ENCODE measurements at places on chromosomes 7 and 10. TPM values are rescaled to one million over a fixed set of nuclear protein-coding genes. Genes with fewer than 3 reads are reported as not detected.

The CRYGN gene
- total RNA-seq = not detected

GRCh38 chr7:130263130-130263529 lies 3.5 kb upstream of the CPA2 start:
- DNase-seq = no peak

DNA sequence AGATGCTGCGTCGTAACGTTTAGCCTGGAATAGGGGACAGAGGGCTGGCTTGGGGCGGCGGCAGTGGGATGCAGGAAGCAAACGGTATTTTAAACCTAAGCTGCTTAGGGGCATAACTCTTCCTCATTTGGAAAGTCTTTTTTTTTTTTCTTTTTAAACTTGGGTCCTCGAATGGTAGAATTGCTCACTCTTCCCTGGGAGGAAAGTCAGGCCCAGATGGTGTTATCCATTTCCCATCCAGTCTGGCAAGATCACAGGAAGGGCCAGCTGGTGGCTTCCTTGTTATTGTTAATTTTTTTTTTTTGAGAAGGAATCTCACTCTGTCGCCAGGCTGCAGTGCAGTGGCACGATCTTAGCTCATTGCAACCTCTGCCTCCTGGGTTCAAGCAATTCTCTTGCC lies 56.6 kb downstream of the TMEM209 start:
- DNase-seq = no peak

The KAZALD1 gene
- total RNA-seq = 9.9 TPM

GRCh38 chr7:80277434-80278427 lies 143.1 kb downstream of the GNAI1 start:
- no peak for DNase-seq

The FZD8 gene
- 13.3 TPM for total RNA-seq

GRCh38 chr10:43197834-43198681 lies 59.8 kb downstream of the CSGALNACT2 start:
- peak; percentile 47 for DNase-seq

GRCh38 chr10:63228237-63228636 lies 95.1 kb downstream of the NRBF2 start:
- no peak for DNase-seq

The GRID1 gene
- 2.5 TPM for total RNA-seq

GRCh38 chr7:27095897-27096767 lies at the start of gene HOXA1:
Gene HOXA1, minus strand, starts transcription at chr7:27096000. Its CDS starts 88 bp downstream, at chr7:27095912.
- DNase-seq = peak; percentile 86

DNA sequence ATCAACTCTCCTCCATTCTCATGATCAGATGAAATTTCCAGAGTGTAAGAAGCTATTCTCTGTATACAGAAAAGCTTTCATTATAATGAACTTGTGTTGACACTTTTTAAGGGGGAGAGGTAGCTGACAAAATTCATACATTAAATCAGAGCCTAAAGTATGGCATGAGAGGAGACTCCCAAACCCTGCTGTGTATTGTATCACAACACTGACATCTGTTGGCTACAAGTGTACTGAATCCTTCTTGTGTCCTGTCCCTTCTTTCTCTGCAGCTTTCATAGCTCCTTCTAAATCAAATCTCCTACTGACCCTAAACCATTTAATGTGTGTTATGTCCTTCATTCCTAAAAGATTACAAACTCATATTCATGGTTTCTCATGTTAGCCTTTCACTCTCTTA lies 70.9 kb downstream of the GCC1 start:
- no peak for DNase-seq

DNA sequence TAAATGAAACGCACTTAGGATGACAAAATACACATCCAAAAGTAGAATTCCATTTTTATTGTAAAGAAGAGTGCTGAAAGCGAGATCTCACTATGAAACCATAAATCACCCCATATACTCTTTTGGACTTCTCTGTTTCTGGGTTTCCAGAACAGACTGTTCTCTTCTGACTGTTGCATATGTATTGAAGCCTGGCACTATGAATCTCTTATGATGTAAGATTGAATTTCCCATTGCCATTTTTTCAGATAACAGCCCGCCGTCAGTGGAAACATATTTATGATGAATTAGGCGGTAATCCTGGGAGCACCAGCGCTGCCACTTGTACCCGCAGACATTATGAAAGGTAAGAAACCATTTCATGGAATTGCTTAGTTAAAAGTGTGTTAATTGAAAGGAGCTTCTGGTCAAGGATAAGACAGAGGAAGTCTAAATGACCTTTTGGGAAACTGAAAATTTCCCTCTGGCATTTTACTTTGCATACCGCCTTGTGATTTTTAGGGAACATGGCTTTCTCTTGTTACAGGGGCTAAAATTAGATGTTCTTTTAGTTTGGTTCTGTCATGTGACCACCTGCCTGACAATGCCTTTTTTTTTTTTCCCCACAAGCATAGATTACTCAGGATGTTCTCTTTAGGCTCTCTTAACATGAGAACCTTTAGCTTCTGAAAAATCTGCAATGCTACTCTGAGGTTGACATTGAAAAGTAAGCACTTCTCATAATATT lies 168.1 kb downstream of the ARID5B start:
- DNase-seq = no peak

DNA sequence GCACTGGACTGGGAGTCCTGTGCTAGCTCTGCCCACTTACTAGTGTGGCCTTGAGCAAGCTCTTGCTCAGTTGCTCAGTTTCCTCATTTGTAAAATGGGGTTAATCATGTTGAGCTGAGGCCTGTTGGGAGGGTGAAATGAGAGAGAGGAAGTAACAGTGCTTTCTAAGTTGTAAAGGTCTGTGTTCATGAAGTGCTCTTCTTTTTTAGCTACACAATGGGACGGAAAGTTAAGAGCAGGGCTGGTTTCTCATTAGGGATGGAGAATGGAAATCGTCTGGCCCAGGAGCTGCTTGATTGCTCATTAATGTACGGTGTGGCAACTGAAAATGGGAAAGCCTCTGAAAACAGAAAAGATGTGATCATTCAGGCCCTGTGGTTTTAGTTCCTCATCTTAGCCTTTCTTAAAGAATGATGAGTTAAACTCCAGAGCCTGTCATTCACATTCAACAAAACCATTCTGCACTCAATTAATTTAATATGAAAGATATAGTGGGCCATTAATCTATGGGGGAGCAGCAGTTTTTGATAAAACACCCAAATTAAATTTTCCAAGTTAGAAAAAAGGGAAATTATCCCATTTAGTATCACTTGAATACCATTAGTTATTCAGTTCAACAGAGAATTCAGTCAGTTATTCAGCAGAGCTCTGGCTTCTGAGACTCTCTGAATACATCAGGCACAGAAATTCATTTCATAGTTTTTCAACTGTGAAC lies 60.5 kb downstream of the SH2D4B start:
- no peak for DNase-seq

DNA sequence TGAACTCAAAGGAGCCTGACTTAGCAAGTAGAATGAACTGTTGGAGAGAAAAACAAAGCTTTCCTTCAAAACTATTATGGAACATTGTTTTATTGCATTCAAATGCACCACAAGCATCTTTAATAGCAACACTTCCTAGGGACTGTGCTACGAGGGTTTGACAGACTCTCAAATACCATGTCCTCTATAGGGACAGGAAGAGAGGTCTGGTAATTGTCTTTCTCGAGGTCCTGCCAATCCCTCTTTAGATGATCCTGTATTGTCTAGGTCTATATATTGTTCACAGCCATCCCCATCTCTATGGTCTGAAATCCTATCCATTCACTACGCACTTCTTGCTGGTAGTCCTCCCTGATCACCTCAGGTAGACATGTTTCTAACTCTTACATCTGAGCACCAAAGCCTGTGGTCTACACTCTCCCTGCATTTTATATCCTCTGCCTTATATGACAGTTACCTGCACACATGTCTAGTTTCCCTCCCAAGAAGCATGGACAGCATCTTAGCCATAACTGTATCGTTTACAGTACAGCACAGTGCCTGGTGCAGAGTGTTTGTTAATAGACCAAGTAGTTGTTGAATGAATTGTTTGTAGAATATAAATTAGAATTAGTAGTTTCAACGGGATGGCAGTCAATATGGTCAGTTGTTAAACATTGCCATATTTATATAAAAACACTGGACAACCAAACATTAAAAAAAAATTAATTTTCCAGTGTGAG lies 21.7 kb upstream of the LRRC17 start:
- DNase-seq = no peak

Measured in lower lobe of right lung (tissue), 2 donors.